CD4-positive, alpha-beta memory T cell (primary cell): ENCODE measurements at places on chromosomes 3 and 15. TPM values are rescaled to one million over a fixed set of nuclear protein-coding genes. Genes with fewer than 3 reads are reported as not detected.

DNA sequence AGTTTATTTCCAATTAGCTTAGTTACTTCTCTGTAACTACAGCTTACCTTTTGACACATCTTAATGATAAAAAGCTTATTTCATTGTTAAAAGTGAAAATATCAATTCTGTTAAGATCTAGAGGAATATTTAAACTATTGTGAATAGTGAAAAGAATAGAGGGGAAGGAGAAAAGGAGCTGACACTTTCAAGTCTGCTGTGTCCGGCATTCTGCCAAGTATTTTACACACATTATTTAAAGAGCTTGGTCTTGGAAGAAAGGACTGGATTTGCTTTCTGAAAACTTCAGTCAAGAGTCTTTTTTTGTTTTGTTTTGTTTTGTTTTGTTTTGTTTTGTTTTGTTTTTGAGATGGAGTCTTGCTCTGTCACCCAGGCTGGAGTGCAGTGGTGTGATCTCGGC lies 34.8 kb downstream of the CCDC80 start:
- H3K4me1 ChIP-seq, result no peaks in the 10 kb centered on the region
- H3K27me3 ChIP-seq, result no peaks in the 10 kb centered on the region
- no peak overlapping the region for H3K4me3 ChIP-seq
- DNase-seq, result no peak

GRCh38 chr3:133747907-133748639 lies 1.9 kb downstream of the TF start:
- no peaks in the 10 kb centered on the region for H3K4me1 ChIP-seq
- peaks cover 3% of the 10 kb centered on the region for H3K27me3 ChIP-seq
- H3K36me3 ChIP-seq, result no peaks in the 10 kb centered on the region
- no peak for DNase-seq

The GNAT1 gene
- total RNA-seq, result not detected

DNA sequence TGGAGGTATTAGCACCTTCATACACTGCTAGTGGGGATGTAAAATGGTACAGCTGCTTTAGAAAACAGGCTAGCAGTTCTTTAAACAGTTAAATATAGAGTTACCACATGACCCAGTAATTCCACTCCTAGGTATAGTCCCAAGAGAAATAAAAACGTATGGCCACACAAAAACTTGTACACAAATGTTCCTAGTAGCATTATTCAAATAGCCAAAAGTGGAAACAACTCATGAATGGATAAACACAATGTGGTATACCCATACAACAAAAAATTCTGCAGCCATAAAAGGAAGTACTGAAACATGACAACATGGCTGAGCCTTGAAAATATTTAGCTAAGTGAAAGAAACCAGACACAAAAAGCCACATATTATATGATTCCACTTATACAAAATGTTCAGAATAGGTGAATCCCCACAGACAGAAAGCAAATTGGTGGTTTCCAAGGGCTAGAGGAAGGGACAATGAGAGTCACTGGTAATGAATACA lies 40.8 kb upstream of the KLF13 start:
- H3K27ac ChIP-seq, result no peak overlapping the region
- H3K4me1 ChIP-seq, result no peaks in the 10 kb centered on the region
- DNase-seq, result no peak
- no peaks in the 10 kb centered on the region for H3K27me3 ChIP-seq
- no peaks in the 10 kb centered on the region for H3K36me3 ChIP-seq

DNA sequence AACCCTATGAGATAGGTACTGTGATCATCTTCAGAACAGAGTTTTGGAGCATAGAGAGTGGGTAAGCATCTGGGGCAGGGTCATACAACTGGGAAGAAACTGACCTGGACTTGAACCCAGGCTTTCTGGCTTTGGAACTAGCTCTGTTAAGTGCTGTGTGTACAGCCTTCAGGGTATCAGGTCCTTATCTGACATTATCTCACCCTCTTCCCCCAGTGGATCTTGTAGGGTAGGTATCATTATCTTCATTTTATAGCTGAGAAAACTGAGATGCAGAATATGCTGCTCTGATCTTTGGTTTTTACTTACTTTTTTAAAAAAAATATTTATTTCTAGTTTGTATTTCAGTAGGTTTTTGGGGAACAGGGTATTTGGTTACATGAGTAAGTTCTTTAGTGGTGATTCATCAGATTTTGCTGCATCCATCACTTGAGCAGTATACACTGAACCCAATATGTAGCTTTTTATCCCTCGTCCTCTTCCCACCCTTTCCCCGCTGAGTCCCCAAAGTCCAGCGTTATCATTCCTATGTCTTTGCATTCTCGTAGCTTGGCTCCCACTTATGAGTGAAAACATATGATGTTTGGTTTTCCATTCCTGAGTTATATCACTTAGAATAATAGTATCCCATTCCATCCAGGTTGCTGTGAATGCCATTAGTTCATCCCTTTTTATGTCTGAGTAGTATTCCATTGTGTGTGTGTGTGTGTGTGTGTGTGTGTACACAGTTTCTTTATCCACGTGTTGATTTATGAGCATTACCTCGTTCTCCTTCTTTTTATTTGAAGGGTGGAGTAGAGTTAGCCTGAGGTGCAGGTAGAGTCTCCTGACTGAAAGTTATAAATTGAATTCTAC lies 271.2 kb downstream of the PTPRG start:
- H3K4me3 ChIP-seq, result no peak overlapping the region
- no peak for DNase-seq
- H3K36me3 ChIP-seq, result no peaks in the 10 kb centered on the region
- H3K27me3 ChIP-seq, result no peaks in the 10 kb centered on the region

DNA sequence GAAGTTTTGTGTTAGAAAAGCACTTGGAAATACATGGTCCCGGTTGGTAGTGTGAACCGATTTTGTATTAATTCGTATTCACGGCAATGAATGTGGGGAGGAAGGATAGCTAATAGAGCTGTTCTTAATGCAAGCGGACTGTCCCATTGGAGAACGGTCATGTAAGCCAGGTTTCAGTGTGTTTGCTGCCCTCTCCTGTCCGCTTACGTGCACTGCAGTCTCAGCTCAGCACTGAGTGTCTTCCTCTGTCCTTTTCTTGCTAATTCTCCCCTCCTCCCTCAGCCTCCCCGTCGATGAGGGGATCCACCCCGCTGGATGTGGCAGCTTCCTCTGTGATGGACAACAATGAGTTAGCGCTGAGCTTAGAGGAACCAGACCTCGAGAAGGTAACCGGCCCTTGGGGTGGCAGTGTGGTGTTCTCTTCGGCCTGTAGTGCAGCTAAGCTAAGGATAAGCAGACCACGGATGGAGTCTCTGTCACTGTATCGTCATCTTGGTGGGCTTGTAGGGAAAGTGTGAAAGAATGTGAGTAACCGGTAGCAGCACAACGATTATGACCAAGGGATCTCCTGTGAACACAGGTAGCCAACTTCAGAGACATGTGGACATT lies 267.5 kb upstream of the CHRM5 start:
- DNase-seq, result peak; percentile 51
- no peak overlapping the region for H3K27ac ChIP-seq
- H3K27me3 ChIP-seq, result no peaks in the 10 kb centered on the region
- H3K4me3 ChIP-seq, result no peak overlapping the region

DNA sequence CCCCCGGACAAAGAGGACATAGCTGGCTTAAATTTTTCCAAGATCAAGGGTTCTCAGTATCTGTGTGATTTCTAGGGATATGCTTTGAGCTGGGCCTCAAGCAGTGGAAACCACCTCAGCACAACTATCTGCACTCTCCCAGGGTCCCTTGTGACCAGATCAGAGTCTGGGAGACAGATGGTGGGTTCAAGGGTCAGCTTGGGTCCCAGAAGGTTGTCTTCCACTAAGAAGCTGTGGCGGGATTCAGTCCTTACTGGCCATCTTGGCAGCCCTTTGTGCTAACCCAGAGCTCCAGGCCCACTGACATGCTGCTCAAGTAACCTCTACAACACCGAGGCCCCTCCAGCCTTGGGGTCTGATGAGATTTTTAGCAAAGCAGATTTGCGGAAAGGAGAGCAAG lies 2.7 kb downstream of the INSYN1 start:
- no peak overlapping the region for H3K4me3 ChIP-seq
- DNase-seq, result no peak
- H3K27me3 ChIP-seq, result peaks cover 7% of the 10 kb centered on the region
- no peak overlapping the region for H3K27ac ChIP-seq
- H3K36me3 ChIP-seq, result no peaks in the 10 kb centered on the region
- H3K4me1 ChIP-seq, result no peaks in the 10 kb centered on the region

The ELP6 gene
- total RNA-seq, result 28.6 TPM

The TNIK gene
- 93.5 TPM for total RNA-seq

DNA sequence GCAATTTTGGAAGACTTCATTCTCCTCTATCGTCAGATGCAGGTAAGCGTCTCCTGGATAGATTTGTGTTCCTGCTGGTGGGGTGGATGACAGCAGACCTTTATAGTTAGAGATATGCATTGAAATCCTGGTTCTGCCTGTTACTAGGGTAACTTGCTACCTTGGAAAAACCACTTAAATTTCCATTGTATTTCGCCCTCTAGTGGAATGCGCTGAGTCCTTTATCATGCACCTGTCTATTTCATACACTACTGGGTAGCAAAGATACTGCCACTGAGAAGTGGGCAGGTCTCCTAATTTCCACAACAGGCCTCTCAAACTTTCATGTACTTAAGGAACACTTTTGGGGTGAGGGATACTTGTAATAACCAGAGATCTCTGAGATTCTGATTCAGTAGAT lies 209.5 kb upstream of the SUCLG2 start:
- H3K4me3 ChIP-seq, result no peak overlapping the region
- DNase-seq, result no peak
- H3K27ac ChIP-seq, result no peak overlapping the region
- H3K27me3 ChIP-seq, result no peaks in the 10 kb centered on the region

- DNase-seq, result no peak
- no peak overlapping the region for H3K4me3 ChIP-seq
- H3K4me1 ChIP-seq, result peaks cover 12% of the 10 kb centered on the region
- H3K27ac ChIP-seq, result peak overlapping the region; percentile 13
Measured at GRCh38 chr3:15044326-15044725, 20.8 kb downstream of the MRPS25 start.

The EIF1B gene
- 61.2 TPM for total RNA-seq

DNA sequence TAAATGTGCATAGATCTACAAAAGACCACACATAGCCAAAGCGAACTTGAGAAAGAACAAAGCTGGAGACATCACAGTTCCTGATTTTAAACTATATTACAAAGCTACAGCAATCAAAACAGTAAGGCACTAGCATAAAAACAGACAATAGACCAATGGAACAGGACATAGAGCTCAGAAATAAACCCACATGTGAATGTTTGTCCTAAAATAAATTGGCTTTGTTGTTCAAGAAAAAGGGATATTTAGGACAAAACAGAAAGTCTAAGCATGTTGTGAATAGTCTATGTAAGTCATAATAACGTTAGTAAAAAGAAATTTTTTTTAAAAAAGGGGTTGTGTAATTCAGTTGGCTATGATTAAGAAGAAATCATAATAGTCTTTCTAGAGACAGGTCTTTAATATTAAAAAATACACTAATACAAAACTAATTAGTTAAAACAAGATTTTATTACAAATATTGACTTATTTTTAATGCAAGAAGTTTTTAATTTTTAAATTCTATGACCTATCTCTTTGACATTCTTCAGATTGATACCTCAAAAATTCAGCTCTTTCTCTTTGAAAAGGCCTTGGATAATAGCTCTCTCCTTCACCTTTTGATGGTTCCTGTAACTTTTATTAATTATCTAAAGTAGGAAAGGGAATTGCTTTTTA lies 11.6 kb downstream of the TMEM212 start:
- H3K4me3 ChIP-seq, result no peak overlapping the region
- H3K27ac ChIP-seq, result no peak overlapping the region
- DNase-seq, result no peak
- H3K36me3 ChIP-seq, result no peaks in the 10 kb centered on the region
